Activated T-helper 1 cell treated with anti-CD3 and anti-CD28 coated beads, Interleukin-12 subunit alpha, Interleukin-12 subunit beta, Interleukin-2, Interleukin-4 antibody, amounts not matched to agents 30 ng/mL and 10 ng/mL and 1 ng/mL, durations not matched to agents 14 hours and 24 hours and 36 hours (primary cell): ENCODE measurements at places on chromosomes 11 and 22. TPM values are rescaled to one million over a fixed set of nuclear protein-coding genes. Genes with fewer than 3 reads are reported as not detected.
A peak's percentile ranks its signal among the peaks of the same experiment; 100 is the strongest.

DNA sequence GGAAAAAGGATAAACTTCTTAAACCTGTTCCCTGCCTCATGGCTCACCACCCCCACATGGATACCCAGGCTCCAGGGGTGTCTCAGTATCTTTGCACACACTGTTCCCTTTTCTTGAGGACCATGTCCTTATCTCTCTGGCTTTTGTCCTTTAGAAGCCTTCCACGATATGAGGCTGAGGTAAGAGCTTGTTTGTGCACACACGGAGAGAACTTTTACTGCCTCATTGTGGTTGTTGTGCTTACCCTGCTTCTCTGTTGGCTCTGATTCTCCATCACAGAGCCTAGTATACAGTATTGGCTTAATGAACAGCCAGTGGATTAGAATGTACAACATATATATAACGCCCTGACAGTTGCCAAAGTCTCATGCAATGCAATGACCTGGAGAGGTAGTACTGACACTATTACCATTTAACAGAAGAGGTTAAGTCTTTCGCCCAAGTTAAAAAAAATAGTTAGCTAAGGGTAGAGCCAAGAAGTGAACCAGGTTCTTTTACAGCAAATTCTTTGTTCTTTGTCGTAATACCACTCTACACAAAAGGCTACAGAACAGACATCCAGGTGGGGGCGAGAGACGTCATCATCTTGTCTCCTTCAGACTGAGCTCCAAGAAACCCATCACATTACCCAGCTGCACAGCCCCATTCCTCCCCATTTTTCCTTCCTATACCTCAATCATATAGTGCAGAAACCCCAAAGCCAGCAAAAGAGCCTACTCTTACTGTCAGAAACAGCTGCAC is 117.3 kb downstream of the PLEKHA7 start:
- no peak for DNase-seq

GRCh38 chr22:45179276-45180049 is 15.7 kb downstream of the NUP50 start:
- peak; percentile 14 for DNase-seq

DNA sequence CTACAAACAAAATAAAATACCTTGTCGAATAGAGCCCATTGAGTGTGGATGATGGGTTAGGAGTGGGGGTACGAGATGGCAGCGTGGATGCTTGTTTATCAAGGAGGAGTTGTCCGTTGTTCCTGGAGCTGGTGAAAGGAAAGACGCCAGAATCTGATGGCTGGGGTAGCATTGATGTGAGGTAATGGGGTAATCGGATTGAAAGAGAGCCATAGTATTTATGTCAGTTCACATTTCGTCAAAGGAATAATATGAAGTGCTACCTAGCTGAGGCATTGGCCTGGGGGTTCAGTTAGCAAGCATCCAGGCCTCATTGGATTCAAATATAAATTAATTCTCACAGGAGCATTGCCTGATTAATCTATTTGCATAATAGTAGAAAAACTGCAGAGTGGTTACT is 16.9 kb upstream of the DBX1 start:
- DNase-seq, result no peak

SAA2 gene
- not detected in 2 replicates for total RNA-seq

MCAT gene
- 20.3 and 23.4 TPM in 2 replicates for total RNA-seq

SPDYC gene
- total RNA-seq, result not detected in 2 replicates
